Stimulated activated memory B cell treated with anti-CD40 and anti-IgM and Interleukin-4, amounts not matched to agents 10 μg/mL and 1 μg/mL and 100 μg/mL, for 72 hours (primary cell): ENCODE measurements at places on chromosomes 6 and 20.

- ATAC-seq: no peak
These were observed 69.6 kb upstream of the VSTM2L start for GRCh38 chr20:37833221-37833896.

DNA sequence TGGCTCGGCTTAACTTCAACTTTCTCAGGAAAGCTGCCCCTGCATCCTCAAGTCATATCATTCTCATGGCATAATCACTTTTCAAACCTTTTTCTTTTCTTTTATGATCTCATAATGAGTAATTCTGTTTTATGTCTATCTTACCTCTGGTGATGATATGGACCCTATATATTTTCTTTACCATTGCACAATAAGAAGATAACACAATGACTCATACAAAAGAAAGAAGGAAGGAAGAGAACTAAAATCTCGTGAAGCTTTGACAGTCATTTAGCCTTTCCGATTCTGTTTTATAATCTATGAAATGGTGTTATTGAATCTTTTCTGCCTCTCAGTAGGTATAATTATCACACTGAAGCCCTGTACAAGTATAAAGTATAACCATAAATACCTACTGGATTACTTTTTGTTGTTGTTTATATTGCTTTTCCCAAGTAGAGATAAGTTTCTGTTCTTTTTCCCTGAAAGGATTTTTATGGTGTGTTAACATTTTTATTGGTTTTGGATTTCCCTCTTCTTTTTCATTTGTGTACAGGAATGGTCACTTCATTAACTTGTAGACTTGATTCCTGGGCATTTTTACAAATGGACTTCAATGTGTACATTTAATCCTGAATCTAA, 300.9 kb downstream of the LAMA2 start:
- ATAC-seq: no peak

DNA sequence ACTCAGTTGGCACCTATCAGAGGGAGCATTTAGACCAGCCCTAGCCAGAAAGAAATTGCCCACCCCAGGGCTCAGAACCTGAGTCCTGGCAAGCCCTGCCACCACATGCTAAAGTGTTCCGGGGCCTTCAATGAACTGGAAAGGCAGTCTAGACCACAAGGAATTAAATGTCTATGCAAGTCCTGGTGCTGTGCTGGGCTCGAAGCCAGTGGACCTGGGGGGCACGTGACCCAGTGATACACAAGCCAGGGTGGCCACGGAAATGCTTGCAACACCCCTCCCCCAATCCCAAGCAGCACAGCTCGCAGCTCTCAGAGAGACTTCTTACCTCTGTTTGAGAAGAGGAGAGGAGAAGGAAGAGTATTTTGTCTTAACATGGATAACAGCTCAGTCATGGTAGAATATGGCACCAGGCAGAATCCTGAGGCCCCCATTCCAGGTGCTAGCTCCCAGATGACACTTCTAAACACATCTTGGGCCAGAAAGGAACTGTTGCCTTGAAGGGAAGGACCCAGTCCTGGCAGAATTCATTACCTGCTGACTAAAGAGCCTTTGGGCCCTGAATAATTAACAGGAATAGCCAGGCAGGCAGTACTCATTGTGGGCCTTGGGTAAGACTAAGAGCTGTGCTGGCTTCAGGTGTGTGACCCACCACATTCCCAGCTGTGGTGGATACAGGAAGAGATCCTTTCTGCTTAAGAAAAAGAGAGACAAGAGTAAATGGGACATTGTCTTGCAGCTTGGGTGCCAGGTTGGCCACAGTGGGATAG, 111.3 kb downstream of the BTBD9 start:
- no peak for ATAC-seq

DNA sequence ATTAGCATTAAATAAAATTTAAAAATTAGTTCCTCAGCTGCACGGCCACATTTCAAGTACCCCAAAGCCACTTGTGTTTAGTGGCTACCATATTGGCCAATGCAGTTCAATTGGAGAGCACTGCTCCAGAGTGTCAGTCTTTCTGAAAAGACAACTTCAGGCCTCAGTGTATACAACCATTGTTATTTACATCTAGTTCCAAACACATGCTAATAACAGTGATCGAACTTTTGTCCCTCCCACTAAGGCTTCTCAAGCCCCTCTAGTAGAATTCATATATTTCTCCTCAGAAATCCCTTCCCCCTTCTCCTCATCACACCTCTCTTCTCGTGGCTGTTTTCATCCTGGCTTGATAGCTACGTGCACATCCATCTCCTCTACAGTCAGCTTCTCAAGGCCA, 32.9 kb downstream of the HIVEP2 start:
- ATAC-seq: no peak

- ATAC-seq: no peak
These were observed 190.2 kb downstream of the BACH2 start for GRCh38 chr6:90106449-90106848.

- no peak for ATAC-seq
These were observed 20.7 kb upstream of the TOX2 start for GRCh38 chr20:43893930-43894329.

DNA sequence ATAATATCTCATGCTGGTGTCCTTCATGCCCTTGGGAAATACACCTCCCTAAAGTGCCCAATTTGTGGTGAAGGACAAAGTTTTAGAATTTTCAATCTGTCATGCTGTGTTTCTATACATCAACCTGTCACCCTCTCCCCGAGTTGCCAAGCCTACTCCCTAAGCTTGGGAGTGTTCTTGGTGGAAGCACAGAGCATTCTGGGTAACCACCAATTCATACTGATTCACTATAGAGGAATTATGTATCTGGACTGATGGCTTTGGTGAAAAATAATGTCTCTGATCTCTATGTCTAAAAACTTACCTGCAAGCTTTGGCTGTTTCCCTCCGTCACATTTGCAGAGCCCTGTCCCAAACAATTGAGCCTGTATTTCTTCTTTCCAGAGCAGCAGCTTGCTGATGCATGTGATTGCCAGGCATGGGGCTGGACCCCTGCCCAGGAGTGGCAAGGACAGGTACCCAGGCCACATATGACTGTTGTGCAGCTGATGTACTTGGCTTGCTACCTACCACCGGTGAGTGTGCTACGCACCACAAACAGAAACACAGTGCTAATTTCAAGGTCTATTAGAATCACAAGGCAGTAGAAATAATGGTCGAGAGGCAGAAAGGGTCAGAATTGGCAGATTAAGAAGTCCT, 202.8 kb upstream of the CITED2 start:
- ATAC-seq: no peak

DNA sequence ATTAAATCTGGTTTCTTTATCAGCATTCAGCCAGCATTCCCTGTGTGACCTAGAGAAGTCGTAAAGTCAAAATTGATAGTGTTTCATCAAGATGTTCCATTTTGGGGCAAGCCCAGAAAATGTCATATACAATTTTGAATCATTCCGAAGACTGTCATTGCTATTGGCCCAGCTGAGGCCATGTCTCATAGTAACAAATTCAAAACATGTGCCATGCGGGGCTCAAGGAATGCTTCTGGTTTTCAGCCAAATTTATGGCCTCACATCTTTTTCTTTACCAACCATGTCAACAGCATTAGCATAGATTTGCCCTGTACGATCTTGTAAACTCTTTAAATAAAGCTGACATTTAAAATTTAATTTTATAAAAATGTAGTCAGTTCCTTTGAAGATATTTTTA, 314.7 kb downstream of the PAX1 start:
- ATAC-seq: no peak
